ENCODE measurements at places on chromosomes 1 and 21. TPM values are rescaled to one million over a fixed set of nuclear protein-coding genes. Genes with fewer than 3 reads are reported as not detected.

Gene ST6GALNAC5
- total RNA-seq, result not detected

DNA sequence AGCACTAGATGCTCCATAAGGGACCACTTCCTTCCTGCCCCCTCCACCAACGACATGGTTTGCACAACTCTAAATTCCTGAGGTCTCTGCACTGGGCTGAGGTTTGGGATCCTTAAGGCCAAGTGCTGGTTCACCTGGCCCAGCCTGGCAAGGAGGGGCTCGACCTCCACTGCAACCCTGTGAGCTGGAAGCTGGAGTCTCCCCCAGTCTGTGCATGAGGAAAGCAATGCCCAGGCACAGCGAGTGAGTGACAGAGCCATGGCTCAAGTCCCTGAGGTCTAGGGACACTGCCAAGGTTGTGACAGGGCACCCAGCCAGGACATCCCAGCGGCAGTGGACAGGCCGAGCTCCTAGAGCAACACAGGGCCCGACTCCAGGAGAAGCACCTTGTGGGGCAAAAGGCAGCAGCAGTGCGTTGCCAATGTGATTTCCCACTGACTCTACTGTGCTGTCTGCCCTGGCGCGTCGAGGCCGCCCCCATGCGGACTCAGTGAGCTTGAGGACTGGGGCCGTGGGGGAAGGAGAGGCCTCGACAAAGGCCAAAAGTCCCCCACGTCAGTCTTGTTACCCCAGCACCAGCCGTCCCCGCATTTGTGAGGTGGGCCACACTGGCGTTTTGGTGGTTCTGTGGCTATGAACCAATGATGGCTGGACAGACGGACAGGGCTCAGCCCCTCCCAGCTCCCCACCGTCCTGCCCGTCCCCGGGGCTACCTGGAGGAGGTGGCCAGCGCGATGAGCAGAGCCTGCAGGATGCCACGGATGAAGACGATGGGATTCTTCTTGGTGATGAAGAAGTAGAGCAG, 30.0 kb downstream of the PODN start:
- no peaks in the 10 kb centered on the region for H3K27me3 ChIP-seq
- DNase-seq, result no peak
- no peak overlapping the region for H3K4me3 ChIP-seq
- H3K4me1 ChIP-seq, result no peaks in the 10 kb centered on the region
- H3K27ac ChIP-seq, result no peak overlapping the region
- no peaks in the 10 kb centered on the region for H3K36me3 ChIP-seq

DNA sequence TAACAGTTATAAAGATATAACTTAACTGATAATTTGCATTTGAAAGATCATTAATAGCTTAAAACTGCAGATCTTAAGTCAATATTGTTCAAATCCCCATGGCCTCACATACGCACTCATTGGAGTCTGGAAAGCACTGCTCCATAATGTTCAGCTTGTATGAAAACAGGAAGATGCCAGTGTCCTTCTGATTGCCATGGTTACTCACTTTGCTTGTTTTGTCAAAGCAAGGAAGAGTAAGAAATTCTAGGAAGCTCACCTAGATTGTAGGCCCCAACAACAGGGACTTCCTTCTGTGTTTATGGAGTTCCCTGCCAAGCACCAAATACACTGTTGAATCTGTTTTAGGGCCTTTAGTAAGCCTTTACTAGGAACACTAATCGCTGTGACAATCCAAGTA, 10.9 kb downstream of the GAS5 start:
- no peak overlapping the region for H3K4me3 ChIP-seq
- H3K27ac ChIP-seq, result no peak overlapping the region
- no peaks in the 10 kb centered on the region for H3K27me3 ChIP-seq
- DNase-seq, result no peak

DNA sequence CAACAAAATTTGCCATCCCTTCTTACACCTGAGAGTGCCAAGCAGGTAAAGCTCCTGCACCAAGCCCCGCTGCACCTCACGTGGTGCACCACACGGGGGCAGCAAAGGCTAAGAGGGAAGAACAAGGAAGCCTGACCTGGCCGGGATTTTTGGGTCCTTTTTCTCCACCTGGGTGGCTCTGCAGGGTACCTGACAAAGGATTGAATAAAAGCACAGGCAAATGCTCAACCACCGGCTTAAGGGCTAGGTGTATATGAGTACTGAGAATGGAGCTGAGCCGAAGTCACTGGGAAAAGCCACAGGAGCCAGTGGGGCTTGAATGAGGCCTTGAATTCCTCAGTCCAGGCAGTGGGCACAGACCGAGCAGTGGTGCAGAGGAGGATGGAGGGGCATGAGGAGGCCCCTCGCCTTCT, 36.4 kb downstream of the ZNF697 start:
- no peaks in the 10 kb centered on the region for H3K4me1 ChIP-seq
- no peak overlapping the region for H3K27ac ChIP-seq
- H3K4me3 ChIP-seq, result no peak overlapping the region
- peak; percentile 84 for DNase-seq
- H3K36me3 ChIP-seq, result no peaks in the 10 kb centered on the region
- H3K27me3 ChIP-seq, result peaks cover 2% of the 10 kb centered on the region

Gene RAP1GAP
- 1.6 TPM for total RNA-seq

Gene ILDR2
- total RNA-seq, result 15.1 TPM

Gene MAGOH
- 90.9 TPM for total RNA-seq

DNA sequence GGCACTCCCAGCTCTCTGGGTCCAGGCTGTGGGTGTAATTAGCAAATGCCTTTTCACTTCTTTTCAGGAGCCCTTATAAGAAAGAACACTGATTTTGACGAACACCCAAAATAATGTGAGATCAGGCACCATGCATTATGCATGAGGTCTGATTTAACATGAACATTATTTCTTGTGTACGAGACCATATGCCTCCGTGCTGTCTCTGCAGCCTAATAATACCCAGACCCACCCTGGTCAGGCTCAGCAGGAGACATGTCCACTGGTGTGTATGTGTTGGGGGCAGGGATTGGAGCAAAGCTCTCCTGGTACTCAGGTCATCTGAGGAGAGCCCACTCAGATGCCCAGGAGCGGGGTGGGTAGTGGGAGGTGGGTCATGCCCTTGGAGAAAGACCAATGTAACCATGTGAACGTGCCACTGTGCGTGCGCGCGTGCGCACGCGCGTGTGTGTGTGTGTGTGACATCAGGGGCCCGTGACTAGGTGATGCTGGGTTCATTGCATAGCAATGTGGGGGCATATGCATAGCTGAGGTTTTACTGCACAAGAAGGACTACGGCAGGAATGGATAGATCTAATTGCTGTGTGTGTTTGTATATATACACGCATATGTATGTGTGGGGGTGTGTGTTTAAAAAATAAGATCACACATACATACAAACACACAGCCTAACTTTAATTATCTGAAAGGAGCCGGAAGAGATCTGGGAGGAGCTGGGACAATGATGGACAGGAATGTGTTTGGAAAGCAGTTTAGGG, 7.1 kb downstream of the POU3F1 start:
- H3K4me3 ChIP-seq, result no peak overlapping the region
- H3K27ac ChIP-seq, result no peak overlapping the region
- H3K4me1 ChIP-seq, result peaks cover 3% of the 10 kb centered on the region
- peaks cover 40% of the 10 kb centered on the region for H3K27me3 ChIP-seq
- no peak for DNase-seq

DNA sequence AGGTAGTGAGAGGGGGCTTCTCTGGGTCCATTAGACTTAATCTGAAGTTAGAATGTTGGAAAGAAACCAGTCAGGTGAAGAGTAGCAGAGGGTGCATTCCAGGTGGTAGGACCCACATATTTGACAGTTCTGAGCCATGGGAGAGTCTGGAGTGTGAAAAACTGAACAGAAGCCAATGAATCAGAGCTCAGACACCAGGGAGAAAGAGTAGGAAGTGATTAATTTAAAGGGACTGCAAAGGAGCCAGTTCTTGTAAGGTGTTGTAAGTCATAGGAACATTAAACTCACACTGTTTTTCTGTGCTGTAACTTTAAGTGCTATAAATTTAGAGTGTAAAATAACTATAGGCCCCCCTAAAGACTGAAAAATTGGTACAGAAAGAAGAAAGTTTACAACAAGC, 5.9 kb upstream of the DHX9 start:
- no peak overlapping the region for H3K27ac ChIP-seq
- H3K36me3 ChIP-seq, result peaks cover 3% of the 10 kb centered on the region
- peaks cover 2% of the 10 kb centered on the region for H3K4me1 ChIP-seq
- no peak overlapping the region for H3K4me3 ChIP-seq
- DNase-seq, result no peak

- H3K27me3 ChIP-seq, result no peaks in the 10 kb centered on the region
- no peak overlapping the region for H3K27ac ChIP-seq
Measured at GRCh38 chr1:41200728-41201127, 41.4 kb downstream of the SCMH1 start.

- H3K27ac ChIP-seq, result no peak overlapping the region
- H3K27me3 ChIP-seq, result peaks cover 3% of the 10 kb centered on the region
- no peaks in the 10 kb centered on the region for H3K4me1 ChIP-seq
- no peak for DNase-seq
Measured at GRCh38 chr1:171850651-171851350, 9.5 kb downstream of the DNM3 start.

DNA sequence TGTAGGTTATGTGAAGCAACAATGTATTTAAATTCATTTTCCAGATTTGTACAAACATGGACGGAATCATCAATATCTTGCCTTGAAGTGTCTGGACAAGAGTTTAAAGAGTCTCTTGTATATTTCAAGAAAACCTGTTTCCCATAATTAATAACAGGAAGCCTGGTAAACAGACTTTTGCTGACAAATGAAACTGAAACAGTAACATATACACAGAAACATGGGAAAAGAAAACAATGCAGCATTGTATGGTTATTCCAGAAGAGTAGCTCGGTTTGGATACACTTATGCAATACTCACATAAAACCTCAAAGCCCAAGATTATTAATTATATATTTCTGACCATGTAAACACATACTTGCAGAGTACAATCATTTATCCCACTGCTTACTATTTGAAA, 265.5 kb downstream of the PTPRC start:
- H3K4me1 ChIP-seq, result peaks cover 31% of the 10 kb centered on the region
- no peak for DNase-seq
- no peak overlapping the region for H3K27ac ChIP-seq
- H3K4me3 ChIP-seq, result no peak overlapping the region
- peaks cover 9% of the 10 kb centered on the region for H3K36me3 ChIP-seq
- H3K27me3 ChIP-seq, result no peaks in the 10 kb centered on the region

- no peak for DNase-seq
- H3K4me1 ChIP-seq, result no peaks in the 10 kb centered on the region
- no peaks in the 10 kb centered on the region for H3K36me3 ChIP-seq
- H3K27me3 ChIP-seq, result peaks cover 11% of the 10 kb centered on the region
Measured at GRCh38 chr1:93440706-93441105, 7.2 kb upstream of the FNBP1L start.

Gene CD5L
- not detected for total RNA-seq

Gene TNNI3K
- 0.52 TPM for total RNA-seq

Gene NHLH1
- 0.22 TPM for total RNA-seq

DNA sequence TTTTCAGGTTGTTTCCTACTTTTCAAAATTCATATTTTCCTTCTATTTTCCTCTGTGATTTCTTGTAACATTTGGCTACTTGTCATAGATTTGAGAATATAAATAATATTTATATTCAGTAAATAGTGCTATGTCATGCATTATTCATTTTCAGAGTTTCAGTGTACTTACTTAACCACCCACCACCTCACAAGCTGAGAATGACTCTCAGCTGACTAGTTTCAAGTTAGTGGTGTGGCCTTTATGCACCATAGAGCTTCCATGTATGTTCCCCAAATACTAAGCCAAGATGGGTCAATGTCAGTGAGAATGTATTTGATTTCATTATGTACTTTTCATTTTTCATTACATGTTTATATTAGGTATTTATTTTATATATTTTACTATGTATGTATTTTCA, 56.9 kb upstream of the RGS1 start:
- peaks cover 57% of the 10 kb centered on the region for H3K4me1 ChIP-seq
- H3K36me3 ChIP-seq, result no peaks in the 10 kb centered on the region

Gene HLX
- total RNA-seq, result not detected

GRCh38 chr1:91054780-91055481, 33.1 kb upstream of the ZNF644 start:
- no peak overlapping the region for H3K27ac ChIP-seq
- peaks cover 2% of the 10 kb centered on the region for H3K27me3 ChIP-seq
- DNase-seq, result no peak
- H3K36me3 ChIP-seq, result no peaks in the 10 kb centered on the region

GRCh38 chr1:27887215-27888021, 15.1 kb downstream of the THEMIS2 start:
- peaks cover 60% of the 10 kb centered on the region for H3K36me3 ChIP-seq
- DNase-seq, result peak; percentile 56
- H3K4me1 ChIP-seq, result peaks cover 73% of the 10 kb centered on the region

Gene TTC22
- total RNA-seq, result 3.3 TPM

DNA sequence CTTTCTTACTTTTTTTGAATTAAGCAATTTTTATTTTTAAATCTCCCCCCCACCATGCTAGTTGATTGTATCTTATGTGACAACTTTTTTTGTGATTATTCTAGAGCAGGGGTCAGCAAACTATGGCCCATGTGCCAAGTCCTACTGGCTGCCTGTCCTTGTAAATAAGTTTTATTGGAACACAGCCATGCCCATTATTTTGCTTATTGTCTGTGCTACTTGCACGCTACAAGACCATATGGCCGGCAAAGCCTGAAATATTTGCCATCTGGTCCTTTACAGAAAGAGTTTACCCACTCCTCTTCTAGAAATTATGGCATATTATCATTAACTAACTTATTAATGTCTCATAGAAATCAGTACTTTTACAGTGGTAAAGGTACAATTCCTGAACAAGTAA, 51.7 kb downstream of the AK5 start:
- H3K27ac ChIP-seq, result no peak overlapping the region
- no peaks in the 10 kb centered on the region for H3K27me3 ChIP-seq
- H3K4me3 ChIP-seq, result no peak overlapping the region
- peaks cover 7% of the 10 kb centered on the region for H3K4me1 ChIP-seq
- DNase-seq, result no peak

GRCh38 chr1:243731301-243731891, 118.6 kb downstream of the AKT3 start:
- peaks cover 29% of the 10 kb centered on the region for H3K4me1 ChIP-seq
- no peak overlapping the region for H3K4me3 ChIP-seq
- no peak overlapping the region for H3K27ac ChIP-seq
- H3K27me3 ChIP-seq, result no peaks in the 10 kb centered on the region

GRCh38 chr1:116380499-116381242, 7.6 kb downstream of the ATP1A1 start:
- peaks cover 62% of the 10 kb centered on the region for H3K36me3 ChIP-seq
- peaks cover 89% of the 10 kb centered on the region for H3K4me1 ChIP-seq

Gene C8B
- total RNA-seq, result not detected

DNA sequence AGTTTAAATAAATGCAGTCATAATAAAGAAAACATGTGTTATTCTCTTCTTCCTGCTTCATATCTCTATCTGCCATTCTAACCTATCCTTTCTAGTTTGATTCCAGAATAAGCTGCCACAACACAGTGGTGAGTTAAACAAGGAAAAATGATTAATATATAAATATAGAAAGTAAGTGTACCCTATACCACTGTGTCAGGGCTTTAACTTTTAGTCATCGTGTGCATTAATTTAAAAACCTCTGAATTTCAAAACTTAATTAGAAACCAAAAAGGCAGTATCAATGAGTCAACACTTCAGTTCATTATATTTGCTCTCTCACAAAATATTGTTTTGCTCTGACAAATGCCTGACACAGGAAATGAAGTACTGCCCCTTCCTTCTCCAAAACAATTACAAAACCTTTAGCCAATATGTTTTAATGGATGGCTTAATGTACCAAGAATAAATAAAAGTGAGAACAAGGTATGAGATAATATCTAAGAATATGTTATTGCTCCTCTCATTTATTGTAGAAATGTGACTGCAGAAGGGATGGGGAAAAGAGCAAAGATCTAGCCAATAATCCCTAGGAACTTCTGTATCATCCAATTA, 634.8 kb downstream of the KCNT2 start:
- no peaks in the 10 kb centered on the region for H3K36me3 ChIP-seq
- DNase-seq, result no peak
- no peak overlapping the region for H3K27ac ChIP-seq
- no peaks in the 10 kb centered on the region for H3K27me3 ChIP-seq
- no peaks in the 10 kb centered on the region for H3K4me1 ChIP-seq
